ENCODE measurements at places on chromosomes 12 and 14.

GRCh38 chr12:116381744-116382685, 104.5 kb upstream of the MED13L start:
- no peak for DNase-seq

DNA sequence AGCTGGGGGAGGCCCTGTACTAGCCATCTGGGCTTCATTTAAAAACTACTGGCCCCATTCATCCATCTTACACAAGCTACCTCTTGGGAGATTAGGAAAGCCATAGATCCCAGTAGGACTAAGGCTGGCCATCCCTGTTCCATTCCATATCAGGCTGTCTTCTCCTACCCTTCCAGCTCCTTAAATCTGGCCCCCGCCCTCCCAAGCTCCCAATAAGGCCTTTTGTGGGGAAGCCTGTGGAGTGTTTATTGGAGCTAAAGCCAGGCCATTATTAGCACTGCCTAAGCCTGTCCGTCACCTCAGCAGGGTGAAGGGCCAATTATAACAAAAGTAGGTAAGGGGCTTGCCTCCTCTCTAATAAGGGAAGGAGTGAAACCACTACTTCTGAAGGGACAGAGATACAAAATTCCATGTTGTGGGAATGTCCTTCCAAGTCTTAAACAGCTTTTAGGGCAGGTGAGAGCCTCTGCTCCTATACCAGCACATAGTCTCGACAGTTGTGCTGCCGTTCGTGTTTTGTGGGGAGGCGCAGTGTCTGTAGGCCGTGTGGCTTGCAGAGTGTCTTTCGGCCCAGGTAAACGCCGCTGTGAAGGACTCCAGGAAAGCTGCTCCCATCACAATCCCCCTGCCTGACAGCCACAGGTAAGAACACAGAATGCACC, 3.7 kb downstream of the MYL6 start:
- DNase-seq = no peak

DNA sequence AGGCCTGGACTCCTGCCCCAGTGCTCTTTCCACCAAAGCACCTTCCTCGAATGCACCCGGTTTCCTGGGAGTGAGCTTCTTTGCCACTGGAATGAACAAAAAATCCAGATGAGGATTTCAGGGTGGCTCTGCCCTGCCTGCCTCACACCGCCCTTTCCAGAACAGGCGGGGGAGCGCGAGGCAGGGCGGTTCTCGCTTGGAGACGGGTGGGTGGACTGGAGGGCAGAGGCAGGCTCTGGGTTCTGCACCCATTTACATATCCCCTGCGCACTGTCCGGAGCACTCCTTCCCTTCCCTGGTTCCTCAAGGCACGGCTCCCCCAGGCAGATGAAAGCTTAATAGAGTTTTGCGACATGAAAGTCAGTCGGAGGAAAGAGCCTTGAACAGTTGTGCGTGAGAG, 69.7 kb upstream of the DLK1 start:
- DNase-seq = no peak

GRCh38 chr12:22670762-22671161, 45.8 kb downstream of the ETNK1 start:
- DNase-seq = no peak

Measured in inflammatory macrophage treated with lipopolysaccharide for 1 hour (primary cell).